ENCODE measurements at places on chromosomes 2 and 18.

- no peak for DNase-seq
Observed at GRCh38 chr2:65834062-65834461, 401.7 kb upstream of the SPRED2 start.

DNA sequence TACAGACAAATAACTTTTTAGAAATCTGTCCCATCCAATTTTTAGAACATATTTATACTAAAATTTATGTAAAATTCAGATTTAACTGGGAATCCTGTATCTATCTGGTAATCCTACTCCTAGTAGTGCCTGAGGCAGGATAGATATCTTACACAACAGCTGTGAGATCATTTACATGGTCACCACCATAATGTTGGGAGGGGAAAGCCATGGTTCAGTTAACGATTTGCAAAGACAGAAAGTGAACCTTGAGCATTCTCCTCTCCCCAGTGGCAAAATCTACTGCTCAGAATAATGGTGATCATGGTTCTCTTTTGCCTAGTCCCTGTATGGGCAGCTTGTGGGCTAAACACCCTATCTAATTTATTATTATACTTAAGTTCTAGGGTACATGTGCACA, 7.7 kb upstream of the TMEM247 start:
- no peak for DNase-seq

- no peak for DNase-seq
Observed at GRCh38 chr18:79615586-79615985, 64.0 kb upstream of the CTDP1 start.

DNA sequence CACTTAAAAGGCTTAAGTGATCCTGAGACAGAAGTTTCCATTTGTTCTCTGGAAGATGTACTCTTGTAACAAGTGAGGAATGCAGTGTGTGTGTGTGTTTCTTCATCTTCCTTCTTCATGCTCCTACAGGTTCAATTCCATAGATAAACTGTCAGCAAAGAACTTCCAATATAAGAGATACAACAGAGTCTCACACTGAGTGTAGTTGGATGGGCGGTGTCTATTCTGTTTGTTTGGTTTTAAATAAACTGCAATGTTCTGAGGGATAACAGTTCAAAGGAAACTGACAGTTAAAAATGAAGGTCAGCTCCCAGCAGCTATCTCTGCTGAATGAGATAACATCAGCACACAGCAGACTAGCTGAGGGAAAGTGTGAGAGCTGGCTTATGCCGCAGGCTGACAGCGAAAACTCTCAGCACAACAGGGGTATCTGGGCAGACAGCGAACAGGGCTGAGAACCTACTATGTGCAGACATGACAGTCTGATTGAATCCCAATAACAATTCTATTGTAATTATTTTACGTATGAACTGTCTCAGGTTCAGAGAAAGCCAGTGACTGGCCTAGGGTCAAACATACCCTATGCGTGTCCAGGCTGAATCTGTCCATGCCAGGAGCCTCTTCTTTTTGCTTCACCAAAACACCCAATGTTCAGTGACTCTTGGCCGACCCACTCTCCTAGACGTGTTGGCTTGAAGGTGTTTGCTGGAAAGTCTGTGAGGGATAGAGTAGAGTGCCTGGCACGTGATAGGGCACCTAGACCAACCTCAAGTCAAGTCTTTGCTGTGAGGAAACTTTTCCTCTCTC, 201.9 kb upstream of the TRIB2 start:
- no peak for DNase-seq

DNA sequence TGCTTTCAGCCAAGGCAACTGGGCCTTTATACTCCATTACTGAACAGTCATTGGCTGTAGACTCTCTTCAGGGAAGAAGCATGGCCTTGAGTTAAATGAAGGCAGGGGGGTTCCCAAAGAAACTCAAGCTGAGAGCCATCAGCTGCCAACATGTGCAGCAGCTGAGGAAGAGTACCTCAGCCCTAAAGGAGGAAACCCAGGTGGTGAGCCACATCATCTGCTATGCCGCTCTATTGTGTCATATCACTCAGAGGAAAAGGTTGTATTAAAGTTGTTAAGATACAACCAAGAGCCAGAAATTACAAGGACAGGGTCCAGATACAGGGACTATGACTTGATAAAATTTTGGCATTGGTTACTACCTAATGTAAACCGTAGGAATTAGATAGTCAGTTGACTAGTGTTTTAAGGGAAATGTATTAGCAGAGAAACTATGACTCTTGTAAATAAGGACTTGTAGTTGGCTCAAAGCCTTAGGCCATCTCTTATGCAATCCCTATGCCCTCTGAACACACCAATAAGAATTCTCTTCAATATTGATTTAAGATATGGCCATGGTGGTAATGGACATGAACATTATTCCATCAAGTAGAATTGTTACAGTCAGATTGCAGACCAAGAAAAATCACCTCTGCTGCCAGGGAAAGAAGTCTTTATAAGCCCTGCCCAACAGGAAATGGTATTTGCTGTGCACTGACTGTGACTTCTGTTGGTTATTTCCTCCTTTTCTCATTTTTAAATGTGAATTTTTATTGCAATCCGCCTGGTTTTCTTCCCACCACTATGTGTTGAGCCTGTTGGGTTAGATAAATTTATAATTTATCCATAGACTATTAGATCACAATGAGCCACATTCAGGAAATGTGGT, 9.2 kb upstream of the LRPPRC start:
- no peak for DNase-seq

DNA sequence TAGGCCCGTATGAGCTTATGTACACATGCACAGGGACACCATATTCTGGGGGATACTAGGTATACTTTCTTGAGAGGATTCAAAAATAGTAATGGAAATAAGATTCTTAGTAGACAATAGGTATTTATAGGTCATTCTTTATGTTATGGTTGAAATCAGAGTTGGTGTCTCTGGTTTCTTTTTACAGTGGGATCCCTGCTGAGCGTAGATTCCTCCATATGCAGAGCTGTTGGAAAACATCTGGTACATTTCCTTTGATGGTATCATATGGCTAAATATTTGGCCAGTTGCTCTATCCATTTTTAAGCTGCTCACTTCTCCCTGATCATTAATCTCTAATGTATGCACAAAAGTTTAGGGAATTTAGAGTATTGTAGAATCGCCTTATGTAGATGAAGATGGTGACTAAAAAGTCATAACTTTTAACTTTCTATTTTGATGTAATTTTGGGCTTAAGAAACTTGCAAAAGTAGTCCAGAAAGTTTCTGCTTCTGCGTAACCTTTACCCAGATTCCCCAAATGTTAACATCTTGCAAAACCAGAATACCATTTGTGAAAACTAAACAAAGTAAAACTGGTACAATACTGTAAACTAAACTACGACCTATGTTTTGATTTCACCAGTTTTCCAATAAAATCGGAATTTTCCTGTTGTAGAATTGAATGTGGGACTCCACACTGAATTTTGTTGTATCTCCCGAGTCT, 5.4 kb downstream of the ARHGAP28 start:
- DNase-seq, result no peak

GRCh38 chr18:72830109-72830508, 37.7 kb downstream of the NETO1 start:
- DNase-seq, result peak; percentile 64

- DNase-seq, result no peak
Observed at GRCh38 chr2:241924069-241924908, 54.8 kb downstream of the RTP5 start.

DNA sequence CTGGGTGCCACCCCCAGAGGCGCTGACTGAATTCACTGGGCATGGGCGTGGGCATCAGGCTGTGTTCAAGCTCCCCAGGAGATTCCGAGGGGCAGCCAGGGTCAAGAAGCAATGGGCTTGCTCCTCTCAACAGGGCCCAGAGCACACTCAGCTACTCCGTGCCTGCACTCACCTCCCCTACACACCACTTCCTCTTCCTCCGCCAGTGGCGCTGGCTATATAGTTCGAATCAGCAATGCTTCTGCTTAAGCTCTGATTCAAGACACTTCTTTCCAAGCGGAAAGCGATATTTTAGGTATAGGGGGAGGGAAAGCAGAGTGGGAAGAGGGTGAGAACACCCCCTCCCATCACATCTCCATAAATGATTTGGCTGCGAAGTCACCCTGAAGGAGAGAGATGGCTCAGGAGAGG, 42.1 kb downstream of the CRACDL start:
- DNase-seq, result no peak

- no peak for DNase-seq
Observed at GRCh38 chr18:79199691-79200374, 130.6 kb downstream of the ATP9B start.
